Activated CD8-positive, alpha-beta memory T cell treated with anti-CD3 and anti-CD28 coated beads for 48 hours (primary cell): ENCODE measurements at places on chromosomes 1 and 21.
A peak's percentile ranks its signal among the peaks of the same experiment; 100 is the strongest.

- DNase-seq = no peak
Observed at GRCh38 chr1:22815421-22816066, 104.9 kb downstream of the EPHB2 start.

- DNase-seq = peak; percentile 59
Observed at GRCh38 chr1:25549273-25550154, 6.1 kb downstream of the LDLRAP1 start.

DNA sequence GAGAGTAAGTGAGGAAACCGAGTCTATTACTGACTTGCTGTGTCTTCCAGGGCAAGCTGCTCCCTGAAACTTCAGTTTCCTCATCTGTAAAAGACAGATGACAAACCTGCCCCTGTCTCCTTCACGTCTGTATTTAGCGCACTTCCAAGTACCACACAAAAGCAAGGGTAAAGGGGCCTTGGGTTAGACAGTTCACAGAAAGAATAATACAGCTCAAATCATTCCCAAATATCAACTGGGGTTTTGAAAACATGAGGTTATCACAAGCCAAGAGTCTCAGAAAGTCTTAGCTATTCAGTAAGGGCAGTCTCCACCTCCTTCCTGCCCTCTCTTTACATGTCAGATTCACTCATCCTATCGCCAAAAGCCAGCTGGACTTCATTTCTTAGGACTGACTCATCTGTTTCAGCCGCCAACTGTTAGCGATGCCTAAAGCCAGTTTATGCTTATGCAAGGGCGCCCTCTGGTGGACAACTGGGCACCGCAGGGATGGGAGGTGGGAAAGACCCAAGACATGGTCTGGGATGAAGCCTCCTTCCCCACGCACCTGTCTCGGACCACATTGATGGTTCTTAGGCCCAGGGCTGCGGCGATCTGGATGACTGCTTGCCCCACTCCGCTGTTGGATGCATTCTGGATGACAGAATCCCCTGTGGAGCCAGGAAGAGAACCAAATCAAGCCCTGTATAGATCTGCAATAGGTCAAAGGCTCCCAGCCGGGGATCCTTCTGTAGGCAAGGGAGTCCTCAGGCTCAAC is 21.1 kb upstream of the SRSF4 start:
- DNase-seq = peak; percentile 61

DNA sequence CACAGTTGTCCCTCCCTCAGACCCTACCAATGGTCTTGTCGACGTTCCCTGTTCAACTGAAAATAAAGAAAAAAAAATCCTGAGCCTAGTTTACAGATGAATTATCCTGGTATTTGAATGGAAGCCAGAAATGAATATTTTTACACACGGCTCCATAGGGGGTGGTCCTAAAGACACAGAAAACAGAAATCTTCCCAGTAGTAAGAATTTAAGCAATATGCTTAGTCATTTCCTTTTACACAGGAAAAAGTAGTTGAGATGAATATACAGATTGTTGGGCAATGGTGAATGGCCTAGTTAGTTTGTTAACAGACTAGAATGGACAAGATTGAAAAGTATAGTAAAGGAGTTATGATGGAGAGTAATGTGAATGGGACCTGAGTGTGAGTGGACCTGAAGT is 67.4 kb downstream of the RGS18 start:
- DNase-seq = no peak

DNA sequence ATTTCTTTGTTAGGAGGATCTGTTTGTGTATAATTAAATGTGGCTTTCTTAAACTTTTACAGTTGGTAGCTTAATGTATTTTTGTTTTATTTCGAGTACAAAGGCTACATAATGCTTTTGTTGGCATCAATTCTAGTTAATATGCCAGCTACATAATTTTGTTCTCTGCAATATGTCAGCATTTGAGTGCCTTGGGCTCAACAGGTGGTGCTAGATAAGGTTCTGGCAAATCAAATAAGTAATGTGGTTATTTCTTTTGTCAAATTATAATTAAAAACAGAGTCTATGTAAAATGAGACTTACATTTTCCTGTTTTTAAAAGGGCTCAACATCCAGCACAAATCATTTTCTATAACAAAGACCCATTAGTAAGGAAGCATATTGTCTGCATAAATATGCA is 410.6 kb upstream of the NR5A2 start:
- no peak for DNase-seq

GRCh38 chr1:186050360-186050759 is 316.2 kb downstream of the HMCN1 start:
- no peak for DNase-seq

DNA sequence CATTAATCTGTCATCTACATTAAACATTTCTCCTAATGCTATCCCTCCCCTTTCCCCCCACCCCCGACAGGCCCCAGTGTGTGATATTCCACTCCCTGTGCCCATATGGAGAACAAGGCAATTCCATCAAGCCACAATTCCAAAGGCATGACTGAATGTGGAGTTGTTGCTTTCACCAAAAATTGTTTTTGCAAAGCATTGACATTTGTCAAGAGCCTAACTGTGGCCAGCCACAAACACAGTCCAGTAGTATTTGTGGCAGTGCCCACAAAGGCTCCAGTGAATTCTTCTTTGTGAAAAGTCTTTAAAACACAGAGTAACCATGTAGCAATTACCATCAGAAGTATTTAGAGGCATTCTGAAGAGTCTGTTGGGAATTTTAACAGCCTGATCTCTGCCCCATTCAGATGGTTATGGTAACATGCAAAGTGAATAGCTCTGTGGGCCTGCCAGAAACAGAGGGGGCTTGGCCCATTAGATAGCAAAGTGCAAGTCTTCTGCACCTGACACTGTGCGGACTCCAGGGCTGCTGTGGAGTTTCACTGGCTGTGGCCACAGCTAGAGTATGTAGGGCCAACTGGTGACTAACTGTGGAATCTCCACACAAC is 11.6 kb upstream of the LRRC53 start:
- DNase-seq = no peak

GRCh38 chr1:218467101-218468072 is 122.3 kb downstream of the TGFB2 start:
- DNase-seq = no peak

DNA sequence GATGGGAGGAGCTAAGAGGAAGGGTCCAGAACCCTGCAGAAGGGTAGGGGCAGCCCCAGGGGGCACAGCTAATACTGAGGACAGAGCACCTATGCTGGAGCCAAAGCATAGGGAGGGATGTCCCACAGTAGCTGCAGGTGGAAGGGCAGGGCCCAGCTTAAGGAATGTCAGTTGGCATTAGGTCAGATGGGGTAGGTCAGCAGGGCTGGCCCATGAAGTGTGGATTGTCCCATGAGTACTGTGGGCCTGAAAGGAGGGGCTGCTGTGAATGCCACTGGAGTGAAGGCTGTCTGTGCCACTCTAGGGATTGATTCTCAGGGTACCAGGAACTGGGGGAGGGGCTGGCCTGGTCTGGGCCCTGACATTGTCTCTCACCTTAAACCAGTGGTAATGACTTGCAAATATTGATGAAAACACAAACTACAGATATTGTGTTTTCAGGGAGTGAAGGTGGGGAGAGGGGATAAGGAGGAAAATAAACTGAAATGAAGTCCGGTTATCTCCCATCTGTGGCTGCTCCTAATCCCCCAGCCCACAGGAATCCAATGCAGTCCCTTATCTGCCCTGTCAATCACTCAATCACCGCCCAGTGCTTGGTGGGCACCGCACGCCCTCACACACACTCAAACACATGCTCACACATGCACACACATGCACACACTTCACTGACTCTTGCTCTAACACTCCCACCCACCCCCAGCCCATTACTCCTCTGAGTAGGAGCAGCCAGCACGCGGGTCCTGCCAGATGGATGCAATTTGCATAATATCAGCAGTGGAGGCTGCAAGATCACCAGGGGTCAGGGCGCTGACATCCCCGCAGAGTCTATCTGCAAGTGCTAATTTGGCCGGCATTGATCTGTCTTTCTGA is 27.8 kb downstream of the DMAP1 start:
- DNase-seq = no peak

- DNase-seq = no peak
Observed at GRCh38 chr1:170623171-170623570, 40.8 kb upstream of the PRRX1 start.

GRCh38 chr1:26378088-26378878 is 5.7 kb upstream of the ZNF683 start:
- peak; percentile 28 for DNase-seq

DNA sequence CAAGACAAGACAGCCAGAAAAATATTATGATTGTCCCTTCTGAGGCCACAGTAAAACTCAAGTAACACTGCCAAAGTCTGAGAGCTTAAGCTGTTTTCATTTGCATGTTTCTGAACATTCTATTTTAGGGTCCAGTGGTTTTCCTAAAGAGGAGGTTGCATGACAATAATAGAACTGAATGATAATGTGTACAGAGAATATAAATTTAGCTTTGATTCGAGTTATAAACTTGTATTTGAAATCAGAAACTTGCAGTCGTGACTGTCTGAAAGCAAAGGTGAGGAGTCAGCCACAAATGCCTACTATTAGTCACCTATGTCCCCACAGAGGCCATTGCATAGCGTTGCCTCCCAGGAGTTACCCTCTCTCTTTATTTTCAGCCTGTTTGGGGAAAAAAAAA is 363.1 kb upstream of the ADGRL2 start:
- DNase-seq = no peak

GRCh38 chr1:206662396-206663092 is 22.2 kb upstream of the MAPKAPK2 start:
- DNase-seq = no peak

DNA sequence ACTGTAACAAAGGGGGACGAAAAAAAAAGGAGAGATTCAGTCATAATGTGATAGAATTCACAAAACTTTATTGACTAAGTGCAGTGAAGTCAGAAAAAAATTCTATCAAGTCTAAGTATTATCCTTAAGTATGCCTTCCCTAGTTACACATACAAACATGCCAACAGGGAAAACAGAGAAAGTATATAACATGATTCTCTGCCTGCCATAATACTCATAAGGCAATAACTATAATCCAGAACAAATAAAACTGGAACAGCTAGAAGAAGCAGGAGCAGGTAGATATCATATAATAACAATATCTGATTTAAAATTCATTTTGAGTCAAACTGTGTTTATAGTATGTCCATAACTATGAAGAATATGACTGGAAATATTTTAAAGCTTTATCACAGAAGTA is 184.3 kb downstream of the FAF1 start:
- DNase-seq = no peak

- no peak for DNase-seq
Observed at GRCh38 chr1:230824919-230825721, 43.2 kb downstream of the C1orf198 start.

DNA sequence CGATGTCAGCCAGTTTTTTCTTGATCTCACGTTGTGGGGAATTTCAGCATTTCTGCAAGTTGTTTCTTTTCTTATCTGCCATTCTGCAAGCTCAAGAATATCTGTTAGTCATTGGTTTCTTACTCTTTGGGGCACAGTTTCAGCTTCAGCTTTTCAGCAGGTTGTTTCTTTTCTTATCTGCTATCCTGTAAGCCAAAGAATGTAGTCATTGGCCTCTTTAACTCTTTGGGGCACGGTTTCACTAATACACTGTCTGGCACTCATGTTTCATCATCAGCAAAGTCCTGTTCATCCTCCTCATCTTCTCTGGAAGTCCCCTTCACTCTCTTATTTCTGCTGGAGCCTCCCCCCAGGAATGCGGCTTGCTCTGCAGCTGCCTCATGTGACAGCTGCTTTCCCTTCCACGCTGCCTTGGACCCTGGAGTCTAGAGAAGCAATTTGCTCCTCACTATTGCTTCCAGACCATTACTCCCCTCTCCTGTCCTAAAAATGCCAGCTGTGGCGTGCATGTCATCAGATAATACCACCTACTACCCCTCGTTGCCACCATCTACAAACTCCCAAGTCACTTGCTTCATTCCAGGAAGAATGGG is 67.0 kb upstream of the CACNA1E start:
- DNase-seq = no peak

- DNase-seq = no peak
Observed at GRCh38 chr1:46526013-46526690, 25.3 kb downstream of the KNCN start.

DNA sequence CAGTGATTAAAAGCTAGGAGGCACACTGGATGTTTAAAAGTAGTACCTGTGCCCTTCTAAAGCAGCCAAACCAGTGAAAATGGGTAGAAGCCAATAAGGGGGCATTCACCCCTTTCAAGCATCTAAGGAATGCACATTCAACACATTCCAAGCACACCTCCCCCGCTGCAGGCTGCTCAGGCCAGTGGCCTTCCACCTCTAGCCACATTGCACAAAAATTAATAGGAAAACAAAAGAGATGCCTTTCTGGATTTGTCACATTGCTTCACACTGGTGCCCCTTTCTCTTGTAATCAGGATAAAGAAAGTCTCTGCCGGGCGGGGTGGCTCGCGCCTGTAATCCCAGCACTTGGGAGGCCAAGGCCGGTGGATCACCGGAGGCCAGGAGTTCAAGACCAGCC is 834.0 kb downstream of the USP25 start:
- DNase-seq = no peak

DNA sequence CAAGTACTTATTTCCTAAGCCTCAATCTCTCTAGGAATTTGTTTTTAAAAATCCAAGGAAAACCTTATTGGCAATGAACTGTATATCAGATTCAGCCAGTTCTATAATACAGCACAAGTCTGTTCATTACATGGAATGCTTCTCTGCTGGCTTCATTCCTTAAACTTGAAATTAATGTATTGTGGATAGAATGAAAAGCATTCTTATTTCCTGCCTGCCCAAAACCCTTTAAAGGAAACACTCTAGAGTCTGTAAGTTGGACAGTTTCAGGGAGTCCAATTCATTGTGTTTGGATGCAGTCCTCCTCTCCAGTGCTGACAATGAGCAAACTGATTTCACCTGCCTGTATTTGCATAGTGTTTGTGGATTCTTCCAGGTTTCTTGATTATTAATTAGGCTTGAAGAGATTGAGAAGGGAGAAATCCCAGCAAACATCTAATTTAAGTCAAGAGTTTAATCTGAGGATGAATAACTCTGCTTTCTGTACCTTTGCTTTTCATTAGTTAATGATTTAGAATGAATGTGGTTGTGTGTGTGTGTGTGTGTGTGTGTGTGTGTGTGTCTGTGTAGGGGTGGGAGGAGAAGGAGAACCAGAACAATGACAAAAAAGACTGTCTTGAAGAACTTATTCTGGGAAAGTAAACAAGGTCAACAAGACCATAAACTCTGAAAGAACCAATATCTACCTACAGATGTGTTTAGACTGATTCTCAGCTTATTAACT is 61.2 kb downstream of the CACHD1 start:
- no peak for DNase-seq

DNA sequence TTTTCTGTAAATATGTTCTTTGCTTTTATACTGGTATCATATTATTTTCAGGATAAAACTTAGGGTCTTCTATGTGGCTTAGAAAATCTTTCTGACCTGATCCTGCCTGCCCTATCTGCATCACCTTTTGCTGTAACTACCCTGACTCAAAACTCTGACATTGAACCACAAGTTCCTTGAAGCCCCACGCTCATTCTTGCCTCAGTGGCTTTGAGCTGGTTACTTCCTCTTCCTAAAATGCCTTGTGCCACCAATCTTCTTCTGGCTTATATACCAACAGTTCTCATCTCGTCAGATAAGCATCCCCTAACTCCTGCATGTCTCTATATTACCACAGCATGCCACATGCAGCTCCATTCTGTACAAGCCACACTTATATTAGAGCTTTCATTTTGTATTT is 84.5 kb upstream of the LRRC7 start:
- no peak for DNase-seq
